T-helper 9 cell (primary cell): ENCODE measurements at places on chromosomes 3 and 15.

GRCh38 chr3:129699612-129700011, 93.1 kb upstream of the PLXND1 start:
- DNase-seq = no peak

GRCh38 chr3:98556164-98557130, 24.7 kb downstream of the GPR15 start:
- peak; percentile 28 for DNase-seq

- no peak for DNase-seq
Observed at GRCh38 chr15:65723876-65724275, 68.2 kb downstream of the DENND4A start.

DNA sequence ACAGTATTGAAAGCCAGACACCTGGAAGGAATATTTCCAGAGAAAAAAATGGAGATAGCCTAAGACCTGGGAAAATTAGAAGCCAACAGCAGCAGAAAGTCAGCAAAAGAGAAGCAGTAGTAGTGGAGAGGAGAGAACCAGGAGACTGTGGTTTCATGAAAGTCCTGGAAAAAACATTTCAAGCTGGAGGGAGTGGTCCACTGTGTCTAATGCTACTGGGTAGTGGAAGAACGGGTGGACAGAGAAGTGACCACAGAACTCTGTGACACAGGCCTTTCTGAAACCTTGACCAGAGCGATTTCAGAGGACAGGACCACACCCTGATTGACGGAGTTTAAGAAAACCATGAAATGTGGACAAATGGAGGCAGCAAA, 15.3 kb upstream of the SH3BP5 start:
- no peak for DNase-seq

- DNase-seq = no peak
Observed at GRCh38 chr3:51622868-51623267, 48.2 kb upstream of the TEX264 start.

GRCh38 chr15:72592097-72592496, 62.4 kb upstream of the GOLGA6B start:
- no peak for DNase-seq

DNA sequence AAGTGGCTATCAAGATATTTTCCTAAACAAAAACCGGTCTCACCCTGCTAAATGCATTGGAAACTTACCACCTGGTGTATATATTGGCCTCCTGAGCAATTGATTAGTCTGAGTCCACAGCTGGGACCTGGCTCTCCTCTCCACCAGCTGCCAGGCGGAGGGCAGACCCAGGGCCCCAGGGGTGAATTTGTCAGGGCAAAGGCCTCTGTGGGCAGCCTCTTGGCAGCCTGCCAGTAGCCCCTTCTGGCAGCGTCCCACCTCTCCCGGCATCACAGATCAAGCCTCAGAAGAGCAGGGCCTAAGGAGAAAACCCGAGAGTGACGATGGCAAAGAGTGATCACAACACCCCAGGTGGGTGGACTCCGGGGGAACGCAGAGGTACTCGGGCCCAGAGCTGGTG, 43.0 kb upstream of the IDH2 start:
- no peak for DNase-seq

DNA sequence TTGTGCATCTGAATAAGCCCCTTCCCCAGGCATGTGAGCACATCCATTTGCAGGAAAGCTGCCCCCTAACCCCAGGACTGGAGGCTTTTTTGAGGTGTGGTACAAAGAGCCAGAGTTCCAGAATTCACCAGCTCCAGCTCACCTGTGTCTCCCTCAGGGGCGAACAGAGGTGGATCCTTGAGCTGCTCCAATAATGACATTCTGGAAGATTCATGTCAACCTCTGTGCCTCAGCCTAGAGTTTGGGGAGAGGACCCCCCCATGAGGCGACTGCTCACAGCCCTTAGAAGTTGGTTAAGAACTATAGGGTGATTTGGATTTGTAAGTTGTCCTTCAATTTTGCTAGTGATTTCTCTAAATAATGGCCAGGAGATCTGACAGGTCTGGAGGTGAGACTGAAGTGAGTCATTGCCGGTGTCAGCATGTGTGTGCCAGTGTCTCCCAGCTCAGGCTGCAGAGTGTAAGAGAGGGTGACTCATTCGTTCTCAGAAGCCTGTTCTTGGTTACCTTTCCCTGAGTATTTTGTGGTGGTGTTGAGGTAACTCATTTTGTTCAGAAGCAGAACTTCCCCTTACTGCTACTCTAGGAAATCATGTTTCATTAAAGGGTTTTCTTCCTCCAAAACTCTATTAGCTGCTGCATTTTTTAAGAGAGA, 136.9 kb upstream of the TOPAZ1 start:
- no peak for DNase-seq

DNA sequence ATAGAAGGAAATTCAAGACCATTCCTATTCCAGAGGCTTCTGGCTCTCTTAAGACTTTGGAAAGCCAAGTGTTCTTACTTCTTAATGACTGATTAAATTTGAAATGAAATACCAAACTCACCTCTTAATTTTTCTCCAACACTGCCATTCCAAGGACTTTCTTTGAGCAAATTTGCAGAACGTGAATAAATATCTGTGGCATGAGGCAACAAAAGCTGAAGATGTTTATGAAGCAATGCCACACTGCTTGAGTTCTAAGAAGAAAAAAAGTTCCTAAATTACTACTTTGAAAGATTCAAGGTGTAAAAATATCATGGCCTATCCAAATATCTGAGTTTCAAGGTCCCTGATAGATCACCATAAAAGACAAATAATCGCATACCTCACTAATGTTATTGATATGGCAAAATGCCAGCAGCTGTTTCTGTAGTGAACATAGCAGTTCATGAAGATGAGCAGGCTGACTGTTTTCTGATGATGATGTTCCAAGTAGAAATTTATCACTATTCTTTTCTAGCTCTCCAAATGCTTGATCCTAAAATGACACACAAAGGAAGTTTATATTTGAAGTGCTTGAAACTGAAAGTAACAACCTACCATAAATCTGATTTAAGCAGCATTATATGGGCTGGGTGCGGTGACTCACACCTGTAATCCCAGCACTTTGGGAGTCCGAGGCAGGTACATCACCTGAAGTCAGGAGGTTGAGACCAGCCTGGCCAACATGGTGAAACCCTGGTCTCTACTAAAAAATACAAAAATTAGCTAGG, 104.4 kb downstream of the HERC1 start:
- no peak for DNase-seq

DNA sequence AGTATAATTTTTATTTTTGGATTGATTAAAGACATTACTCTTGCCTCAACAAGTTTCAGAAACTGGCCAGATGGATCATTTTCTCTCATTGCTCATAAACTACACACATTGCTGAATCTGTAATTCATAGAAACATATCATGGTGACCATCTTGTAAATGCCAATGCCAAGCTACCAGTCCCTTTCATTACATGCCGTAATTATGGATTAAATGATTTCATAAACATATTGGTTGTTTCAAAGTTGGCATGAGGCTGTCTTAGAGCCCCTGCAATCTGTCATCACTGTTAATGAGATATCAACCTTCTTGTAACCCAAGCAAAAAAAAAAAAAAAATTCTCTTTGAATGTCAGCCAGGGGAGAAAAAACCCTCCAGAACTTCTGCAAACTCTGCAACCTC, 112.2 kb downstream of the DCLK3 start:
- no peak for DNase-seq

DNA sequence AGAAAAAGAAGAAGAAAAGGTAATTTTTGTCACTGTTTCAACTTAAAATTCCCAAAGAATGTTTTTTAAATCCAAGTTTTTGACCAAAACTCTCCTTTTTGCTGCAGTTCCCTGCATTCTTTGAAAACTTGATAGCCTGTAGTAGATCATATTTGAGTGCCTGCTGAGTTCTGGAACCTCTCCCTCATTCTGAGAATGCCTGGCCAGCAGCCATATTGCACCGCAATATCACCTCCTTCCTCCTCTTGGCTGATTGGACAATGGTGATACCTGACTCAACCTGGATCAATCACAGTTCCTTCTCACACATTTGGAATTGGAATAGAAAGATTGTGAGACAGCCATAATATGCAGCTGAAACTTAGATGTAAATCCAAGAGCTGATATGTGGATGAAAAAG, 97.6 kb upstream of the GAP43 start:
- DNase-seq = no peak

GRCh38 chr3:188829576-188829975, 342.2 kb upstream of the TPRG1 start:
- no peak for DNase-seq

DNA sequence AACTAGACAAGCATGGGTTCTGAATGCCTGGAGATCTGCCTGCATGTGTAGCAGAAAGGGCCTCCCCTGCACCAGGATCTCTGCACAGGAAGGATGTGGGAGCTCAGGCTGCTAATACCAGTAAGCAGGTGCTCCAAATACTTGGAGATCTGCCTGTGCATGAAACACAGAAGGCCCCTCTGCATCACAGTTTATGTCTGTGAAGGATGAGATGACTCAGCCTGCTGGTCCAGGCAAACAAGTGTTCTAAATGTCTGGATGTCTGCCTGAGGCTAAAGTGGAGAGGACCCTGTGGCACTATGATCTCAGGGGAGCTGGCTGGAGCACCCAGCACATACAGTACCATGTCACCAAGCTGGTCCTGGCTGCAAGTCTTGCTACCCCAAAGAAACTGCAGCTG, 678.8 kb downstream of the MCTP2 start:
- no peak for DNase-seq

- DNase-seq = no peak
Observed at GRCh38 chr3:64138656-64139375, 86.5 kb downstream of the PRICKLE2 start.

GRCh38 chr3:126480861-126481260, 5.2 kb upstream of the ZXDC start:
- no peak for DNase-seq

DNA sequence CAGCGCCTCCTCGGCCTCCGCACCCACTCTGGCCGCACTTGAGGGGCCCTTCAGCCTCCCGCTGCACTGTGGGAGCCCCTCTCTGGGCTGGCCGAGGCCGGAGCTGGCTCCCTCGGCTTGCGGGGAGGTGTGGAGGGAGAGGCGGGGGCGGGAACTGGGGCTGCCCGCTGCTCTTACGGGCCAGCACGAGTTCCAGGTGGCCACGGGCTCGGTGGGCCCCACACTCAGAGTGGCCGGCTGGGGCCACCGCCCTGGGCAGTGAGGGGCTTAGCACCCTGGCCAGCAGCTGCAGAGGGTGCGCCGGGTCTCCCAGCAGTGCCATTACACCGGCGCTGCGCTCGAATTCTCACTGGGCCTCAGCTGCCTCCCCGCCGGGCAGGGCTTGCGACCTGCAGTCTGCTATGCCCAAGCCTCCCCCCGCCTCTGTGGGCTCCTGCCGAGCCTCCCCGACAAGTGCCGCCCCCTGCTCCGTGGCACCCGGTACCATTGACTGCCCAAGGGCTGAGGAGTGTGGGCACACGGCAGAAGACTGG, 167.1 kb upstream of the PLSCR5 start:
- DNase-seq = no peak

GRCh38 chr3:133963657-133964396, 65.9 kb downstream of the SLCO2A1 start:
- DNase-seq = no peak

- no peak for DNase-seq
Observed at GRCh38 chr15:92687195-92687602, 31.6 kb upstream of the FAM174B start.

GRCh38 chr3:115517457-115518050, 105.8 kb upstream of the GAP43 start:
- no peak for DNase-seq

GRCh38 chr3:129626744-129627349, 20.4 kb upstream of the PLXND1 start:
- peak; percentile 45 for DNase-seq

DNA sequence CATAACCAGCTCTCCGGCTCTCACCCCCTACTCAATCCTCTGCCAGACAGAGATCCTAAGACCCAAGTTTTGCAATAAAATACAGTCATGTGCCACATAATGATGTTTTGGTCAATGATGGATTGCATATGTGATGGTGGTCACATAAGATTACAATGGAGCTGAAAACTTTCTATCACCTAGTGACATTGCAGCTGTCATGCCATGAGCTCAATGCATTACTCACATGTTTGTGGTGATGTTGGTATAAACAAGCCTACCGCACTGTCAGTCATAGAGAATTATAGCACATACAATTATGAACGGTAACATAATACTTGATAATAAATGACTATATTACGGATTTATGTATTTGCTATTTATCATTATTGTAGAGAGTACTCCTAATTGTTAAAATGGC, 26.9 kb upstream of the SAMMSON start:
- no peak for DNase-seq

DNA sequence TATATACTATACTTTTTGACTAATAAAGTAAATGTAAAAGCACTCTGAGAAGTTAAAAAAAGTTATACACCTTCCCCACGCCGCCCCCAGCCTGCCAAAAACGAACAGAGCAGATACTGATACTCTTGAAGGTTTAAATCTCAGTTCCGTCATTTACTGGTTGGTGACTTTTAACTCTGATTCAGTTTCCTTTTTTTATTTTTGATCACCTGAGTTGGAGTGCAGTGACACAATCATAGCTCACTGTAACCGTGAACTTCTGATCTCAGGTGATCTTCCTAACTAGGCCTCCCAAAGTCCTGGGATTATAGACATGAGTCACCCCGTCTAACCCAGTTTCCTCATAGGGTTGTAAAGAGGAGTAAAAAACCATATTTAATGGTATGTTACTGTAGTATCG, 3.3 kb upstream of the TIPIN start:
- DNase-seq = no peak

DNA sequence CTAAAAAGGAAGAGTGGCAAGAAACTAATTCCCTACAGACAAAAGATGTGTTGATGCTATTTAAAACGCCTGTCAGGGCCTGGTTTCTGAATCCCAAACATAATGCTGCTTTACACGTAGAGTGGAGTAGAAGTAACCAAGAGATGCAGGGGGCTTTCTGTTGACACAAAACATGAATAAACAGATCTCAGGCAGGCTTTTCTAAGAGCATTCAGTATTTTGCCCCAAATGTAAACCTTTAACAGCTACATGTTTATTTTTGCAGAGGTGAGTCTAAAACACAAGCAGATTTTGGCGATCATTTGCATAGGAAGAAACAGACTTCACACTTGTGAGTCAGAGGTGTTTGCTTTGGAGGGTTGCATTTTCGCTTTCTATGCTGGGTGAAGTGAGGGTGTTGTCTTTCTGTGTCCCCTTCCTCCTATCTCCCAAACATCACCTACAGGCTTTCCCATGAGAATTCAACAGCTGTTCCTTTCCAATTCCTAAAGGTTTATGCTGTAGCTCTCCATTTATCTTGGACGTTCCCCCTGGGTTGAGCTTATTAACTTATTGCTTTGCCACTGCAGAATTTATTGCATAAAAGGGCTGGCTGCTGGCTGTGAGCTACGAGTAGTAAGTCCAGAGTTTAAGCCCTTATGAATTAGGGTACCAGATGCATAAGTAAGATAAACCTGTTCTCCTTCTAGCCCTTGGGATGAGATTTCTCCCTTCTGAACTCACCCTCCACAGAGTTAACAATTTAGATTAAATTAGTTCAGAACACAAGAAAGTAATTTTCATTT, 156.7 kb downstream of the DIPK2A start:
- no peak for DNase-seq

GRCh38 chr15:50854601-50855490, 53.6 kb upstream of the AP4E1 start:
- no peak for DNase-seq

- DNase-seq = no peak
Observed at GRCh38 chr3:83559082-83559481, 1399.7 kb upstream of the CADM2 start.
